Dorsolateral prefrontal cortex (tissue), 122 donors: ENCODE measurements at places on chromosomes 13 and 19.

GRCh38 chr13:24135674-24136300 is 24.7 kb upstream of the SPATA13 start:
- DNase-seq = no peak

GRCh38 chr19:40603071-40603388 is 1.9 kb downstream of the LTBP4 start:
- DNase-seq = no peak

DNA sequence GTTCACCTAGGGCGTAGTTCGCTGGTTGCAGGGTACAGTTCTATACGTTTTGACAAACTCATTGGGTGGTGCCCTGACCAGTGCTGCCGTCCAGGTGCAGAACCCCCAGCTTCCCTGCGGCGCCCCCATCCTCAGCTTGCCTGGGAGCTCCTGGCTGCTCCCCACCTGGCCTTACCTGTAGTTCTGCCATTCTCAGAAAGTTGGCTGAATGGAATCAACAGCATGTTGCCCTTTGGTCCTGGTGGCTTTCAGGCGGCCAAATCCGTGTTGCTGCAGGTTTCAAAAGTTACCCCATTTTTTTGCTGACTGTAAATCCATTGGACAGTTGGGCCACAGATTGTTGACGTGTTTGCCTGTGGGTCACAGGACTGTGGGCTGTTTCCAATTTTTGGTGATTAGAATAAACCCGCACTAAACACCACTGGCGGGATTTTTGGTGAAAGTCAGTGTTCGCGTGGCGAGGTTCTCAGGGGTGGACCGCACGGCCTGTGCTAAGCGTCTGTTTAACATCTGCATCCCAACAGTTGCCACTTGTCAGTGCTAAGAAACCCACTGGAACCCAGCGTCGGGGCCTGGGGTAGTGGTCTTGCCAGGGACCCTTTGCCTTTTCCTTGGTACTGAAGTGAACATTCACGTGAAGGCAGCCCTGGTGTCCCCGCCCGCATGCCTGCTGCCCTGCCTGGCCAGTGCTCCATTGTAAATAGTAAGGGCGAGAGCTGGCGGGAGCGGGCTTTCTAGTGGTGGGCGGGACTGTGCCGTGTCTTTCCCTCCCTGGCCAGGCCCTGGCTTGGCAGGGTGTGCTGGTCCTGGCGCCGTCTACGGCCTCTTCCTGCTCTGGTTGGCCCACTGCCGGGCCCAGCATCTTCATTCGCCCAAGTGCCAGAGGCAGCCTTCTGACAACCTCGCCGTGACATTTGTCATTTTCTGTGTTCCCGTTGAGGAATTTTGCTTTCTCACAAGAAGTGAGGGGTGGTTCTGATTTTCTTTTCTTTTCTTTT is 3.3 kb downstream of the DOT1L start:
- peak; percentile 53 for DNase-seq

- no peak for DNase-seq
These were observed 302.9 kb downstream of the ZNF536 start for GRCh38 chr19:30675086-30675485.

DNA sequence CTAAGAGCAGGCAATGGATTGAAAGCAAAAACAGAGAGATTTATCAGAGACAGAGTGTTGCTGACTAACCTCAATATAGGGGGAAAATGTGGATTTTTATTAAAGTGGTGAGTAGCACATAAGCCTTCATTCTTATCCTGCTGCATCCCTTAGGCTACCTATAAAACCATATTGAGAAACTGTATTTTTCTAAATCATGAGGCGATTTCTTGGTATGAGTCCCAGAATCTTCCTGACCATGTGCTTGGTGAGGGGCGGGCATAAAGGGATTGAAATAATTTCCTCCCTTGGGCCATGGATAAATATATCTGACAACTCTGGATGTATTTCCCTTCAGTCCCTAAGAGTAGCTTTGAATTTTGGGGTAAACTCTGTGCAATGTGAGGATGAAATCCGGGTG is 72.8 kb downstream of the EFNB2 start:
- DNase-seq = no peak

DNA sequence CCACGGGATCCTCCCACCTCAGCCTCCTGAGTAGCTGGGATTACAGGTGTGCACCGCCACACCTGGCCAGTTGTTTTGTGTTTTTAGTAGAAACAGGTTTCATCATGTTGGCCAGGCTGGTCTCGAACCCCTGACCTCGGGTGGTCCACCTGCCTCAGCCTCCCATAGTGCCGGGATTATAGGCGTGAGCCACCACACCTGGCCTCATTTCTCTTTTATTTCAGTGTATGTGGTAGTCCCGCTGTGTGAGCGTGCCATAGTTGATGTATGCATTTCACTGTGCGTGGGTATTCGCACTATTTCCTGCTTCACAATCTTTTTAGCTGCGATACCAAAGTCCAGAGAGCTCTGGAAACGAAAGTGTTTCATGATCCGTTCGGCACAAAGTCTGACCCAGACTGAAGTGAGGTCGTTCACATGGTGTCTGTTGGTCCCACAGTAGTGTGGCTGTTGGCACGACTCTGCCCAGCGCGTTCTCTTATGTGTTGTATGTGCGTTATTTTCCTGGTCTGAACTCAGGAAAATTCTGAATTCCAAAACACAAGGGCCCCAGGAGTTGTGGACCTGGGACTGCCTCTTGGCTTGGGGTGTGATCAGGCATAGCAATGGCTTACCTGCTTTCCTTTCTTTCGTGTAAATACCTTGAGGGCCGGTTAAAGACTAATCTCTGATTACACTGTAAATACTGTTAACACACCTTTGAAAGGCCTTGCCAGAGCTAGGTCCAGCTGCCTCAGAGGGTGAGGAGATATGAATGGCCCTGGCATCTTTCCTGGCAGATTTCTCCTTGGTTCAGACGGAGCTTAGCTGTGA is 8.6 kb downstream of the EPN1 start:
- DNase-seq = no peak

DNA sequence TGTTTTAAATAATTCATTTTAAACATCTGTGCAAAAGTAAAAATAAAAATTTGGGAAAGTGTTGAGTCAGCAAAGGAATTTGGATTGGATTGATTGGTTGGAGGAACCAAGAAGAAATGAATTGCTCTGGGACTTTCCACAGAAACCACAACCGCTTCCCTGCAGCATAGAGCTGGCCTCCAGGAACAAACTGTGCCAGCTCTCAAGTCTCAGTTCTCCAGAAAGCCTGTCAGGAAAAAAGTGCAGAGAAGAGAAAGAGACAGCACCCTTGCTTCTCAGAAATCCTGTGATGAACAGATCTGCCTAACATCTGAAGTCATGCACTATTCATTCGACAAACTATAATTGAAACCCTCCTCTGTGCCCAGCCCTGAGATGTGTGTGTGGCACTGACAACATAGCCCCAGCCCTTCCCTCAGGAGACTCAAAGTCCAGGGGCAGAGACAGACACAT is 14.8 kb downstream of the LYPD3 start:
- DNase-seq = no peak

GRCh38 chr13:110431425-110432294 is 124.6 kb downstream of the COL4A2 start:
- DNase-seq = no peak

- DNase-seq = no peak
These were observed 84.7 kb downstream of the SHISA2 start for GRCh38 chr13:25967144-25967543.

DNA sequence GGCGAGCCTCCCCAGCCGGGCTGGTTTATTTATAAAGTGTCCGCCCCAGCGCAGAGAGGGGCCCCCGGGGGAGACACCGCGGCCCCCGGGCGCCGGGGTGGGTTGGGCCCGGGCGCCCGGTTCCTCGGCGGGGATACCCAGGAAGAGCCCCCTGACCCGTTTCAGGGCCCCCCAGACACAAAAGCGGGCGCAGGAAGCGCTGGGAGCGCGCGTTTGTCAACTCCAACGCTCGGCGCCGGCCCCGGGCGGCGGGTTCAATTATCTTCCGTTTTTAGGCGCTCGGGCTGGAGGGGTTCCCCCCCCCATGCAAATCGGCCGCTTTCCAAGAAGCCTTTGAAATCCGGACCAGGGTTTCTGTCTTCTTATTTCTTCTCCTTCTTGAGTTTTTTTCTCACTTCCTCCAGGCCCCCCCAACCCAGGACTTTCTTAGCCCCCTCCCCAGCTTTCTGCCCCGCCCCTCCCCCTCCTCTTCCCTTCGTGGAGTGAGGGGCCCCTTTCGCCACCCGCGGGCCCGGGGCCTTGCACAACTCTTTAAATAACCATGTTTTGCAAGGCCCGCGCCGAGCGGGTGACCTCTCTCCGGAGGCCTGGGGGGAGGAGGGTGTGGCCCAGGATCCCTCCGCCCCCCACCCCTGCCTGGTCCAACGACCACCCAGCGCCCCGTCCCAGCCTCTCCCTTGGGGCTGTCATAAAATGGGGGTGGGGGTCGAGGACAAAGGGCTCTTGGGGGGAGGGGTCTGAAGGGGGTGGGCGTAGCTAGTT is 935 bp downstream of the ARID3A start:
- DNase-seq = peak; percentile 42
